Stimulated activated CD4-positive, alpha-beta T cell treated with anti-CD3 and anti-CD28 coated beads, Interleukin-1b, Interleukin-23, amount 100 ng/mL, for 1 hour (primary cell): ENCODE measurements at places on chromosomes 12 and 14.

DNA sequence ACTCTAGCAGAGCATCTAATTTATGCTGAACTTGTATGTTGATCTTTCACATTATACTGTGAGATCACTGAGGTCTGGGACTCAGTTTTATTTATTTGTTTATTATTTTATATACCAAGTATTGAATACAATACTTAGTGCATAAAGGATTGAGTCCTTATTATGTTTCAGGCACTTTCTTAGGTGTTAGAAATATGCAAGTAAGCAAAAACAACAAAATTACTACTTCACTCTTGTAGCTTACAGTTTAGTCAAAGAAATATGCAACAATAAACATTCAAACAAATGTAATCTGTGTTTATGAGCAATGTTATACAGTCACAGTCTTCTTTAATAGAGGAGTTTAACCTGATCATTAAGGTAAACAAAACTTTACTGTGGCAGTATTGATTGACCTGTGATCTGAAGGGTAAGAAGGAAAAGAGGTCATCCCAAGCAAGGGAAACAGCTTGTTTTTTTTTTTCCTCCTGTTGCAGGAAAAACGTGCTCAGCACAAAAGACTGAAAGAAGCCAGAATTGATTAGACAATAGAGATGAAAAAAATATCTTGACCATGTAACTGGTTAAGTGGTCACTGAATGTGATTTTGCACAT lies 990.7 kb downstream of the TRHDE start:
- DNase-seq, result no peak

DNA sequence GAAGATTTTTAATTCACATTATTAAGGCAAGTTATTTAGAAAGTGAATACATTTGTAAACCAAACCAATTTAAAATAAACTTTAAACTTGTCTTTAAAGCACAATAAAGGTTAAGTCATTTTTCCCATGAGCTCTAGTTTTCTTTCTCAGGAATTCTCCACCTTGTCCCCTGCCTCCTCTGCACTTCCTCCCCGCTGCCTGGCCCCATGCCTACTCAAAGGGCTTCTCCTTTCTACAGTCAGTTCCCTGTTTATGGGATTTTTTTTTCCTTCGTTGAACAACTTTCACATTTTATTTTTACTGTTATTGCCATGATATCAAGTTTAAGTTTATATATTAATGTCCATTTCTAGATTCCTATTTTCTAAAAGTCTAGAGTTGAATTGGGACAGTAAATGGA lies 223.0 kb downstream of the SLC25A21 start:
- no peak for DNase-seq

DNA sequence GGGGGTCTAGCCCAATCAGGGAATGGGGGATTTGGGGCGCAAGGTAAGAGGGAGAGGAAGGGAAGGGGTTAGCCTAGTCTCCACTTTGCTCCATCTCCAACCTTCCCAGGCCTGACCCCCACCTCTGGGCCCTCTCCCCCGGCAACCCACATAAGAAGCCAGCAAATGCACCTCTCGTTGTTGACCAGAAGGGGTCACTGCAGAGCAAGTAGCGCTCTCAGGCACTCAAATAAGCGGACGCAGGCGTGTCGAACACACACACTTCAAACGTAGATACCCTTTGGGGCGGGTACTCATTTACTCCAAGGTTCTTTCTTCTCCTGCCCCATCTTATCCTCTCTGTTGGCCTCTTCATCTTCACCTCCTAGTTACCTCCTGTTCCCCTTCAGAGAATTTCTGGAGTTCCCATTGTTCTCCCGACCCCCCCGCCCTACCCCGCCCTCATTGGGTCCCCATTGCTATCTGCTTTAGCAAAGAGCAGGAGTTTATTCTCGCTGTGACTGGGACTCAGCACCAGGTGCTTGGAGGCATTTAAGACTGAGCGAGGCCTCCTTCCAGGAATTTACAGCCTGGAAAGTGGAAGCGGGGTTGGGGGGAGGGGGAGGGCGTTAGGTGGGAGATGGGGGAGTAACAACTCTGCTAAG lies 1.5 kb upstream of the SRRM4 start:
- DNase-seq, result no peak

DNA sequence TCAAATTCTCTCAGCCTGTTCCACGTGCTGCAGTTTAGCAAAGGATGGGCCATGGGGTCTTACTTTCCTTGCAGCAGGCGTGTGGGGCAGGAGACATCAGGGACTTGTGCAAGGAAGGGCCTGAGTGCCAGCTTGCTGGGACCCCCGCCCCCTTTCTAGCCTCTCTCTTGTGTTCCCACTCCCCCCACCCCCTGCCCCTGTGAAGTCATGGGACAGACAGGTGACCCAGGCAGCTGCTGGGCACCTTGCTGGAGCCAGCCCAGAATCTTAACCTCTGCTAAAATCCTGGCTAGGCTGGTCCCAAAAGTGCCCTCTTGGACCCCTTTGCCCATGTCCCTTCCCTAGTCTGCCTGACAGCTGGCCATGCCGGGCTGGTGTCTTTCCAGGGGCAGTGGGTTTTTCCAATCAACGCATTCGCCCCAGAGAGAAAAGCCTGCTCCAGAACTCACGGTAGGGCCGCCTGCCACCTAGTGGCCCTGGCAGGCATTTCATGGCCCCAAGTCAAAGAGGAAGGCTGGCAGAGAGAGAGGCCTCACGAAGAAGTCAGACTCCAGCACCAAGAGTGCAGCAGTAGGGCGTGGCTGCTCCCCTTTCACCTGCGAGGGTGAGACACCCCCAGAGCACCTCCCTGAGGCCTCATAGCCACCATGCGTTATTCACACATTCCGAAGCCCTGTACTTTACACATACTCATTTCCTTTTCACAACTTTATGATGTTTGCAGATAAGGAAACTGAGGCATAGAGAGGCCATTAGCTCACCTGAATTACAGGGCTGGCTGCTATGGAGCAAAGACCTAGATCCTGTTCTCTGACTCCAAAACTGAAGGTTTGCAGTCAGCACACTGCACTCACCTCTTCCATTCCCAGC lies 67.4 kb downstream of the LGMN start:
- peak; percentile 46 for DNase-seq

- DNase-seq, result no peak
Measured at GRCh38 chr12:65113621-65114035, 7.5 kb downstream of the WIF1 start.

- no peak for DNase-seq
Measured at GRCh38 chr12:87756111-87756510, 273.1 kb downstream of the C12orf50 start.

DNA sequence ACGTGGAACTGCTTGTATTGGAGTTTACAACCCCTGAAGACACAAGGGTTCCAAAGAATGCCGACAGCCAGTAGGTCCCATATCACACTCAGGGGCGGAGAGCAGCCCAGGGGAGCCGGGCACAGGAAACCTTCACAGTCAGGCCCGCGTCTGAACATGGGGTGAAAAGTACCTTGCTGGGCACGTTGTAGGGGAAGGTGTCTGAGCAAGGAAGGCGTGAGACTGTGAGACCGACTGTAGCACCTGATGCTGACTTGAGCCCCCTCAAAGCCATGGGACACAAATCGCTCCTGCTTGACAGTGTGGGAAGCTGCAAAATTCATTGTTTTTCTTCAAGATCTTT lies 14.7 kb downstream of the RIMBP2 start:
- DNase-seq, result no peak

DNA sequence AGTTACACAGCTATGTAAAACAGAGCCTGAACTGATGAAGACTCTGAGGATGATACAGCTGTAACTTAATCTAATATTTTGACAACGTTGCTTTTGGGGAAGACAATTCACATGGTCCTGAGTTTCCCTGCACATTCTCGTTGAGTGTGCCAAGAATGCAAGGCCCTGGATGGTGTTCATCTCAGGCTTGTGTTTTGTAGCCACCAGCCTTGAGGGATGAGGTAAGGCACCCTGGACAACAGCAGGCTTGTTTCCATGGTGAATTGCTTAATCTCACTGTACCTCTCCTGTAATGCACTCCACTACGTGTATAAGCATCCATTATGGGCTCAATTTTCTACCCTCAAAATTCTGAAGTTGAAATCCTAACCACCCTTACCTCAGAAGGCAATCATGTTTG lies 2.1 kb downstream of the CATSPERB start:
- no peak for DNase-seq

DNA sequence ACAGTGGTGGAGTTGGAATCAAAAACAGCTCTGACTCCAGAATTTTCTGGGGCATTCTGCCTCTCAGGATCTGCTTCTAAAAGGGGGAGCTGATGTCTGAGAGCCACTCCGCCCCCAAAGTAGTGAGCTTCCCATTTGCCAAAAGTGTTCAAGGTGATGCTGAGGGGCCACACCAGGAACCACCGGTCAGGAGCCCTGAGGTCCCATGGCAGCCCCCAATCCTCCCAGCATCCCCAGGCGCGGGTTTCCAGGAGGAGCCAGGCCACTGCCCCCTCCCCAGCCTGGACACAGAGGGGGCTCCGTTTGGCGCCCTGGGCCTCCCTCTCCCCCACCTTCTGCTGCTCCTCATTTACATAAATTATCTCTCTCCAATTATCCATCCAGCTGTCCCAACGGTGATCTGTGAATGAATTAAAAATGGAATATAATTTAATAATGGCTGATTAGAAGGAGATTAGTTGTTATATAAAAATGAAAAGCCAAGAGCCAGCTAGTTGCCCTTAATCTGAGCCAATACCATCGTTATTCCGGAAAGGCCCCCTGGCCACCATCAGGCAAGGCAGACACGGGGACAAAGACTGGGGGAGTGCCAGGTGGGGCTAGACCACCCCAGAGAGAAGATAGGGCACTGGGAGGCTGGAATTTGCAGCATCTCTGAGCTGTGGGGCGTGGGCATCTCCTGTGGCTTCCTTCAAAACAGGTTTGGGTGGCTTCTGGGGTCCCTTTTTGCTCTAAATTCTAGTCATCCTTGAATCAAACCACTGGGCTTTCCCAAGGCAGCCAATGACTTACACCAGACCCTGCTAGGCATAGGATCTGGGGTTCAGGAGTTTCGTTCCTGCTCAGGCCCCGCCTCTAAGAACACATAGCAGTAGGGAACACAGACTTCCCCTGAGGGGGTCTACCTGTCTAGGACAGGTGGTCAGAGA lies 19.7 kb upstream of the VSX2 start:
- no peak for DNase-seq

DNA sequence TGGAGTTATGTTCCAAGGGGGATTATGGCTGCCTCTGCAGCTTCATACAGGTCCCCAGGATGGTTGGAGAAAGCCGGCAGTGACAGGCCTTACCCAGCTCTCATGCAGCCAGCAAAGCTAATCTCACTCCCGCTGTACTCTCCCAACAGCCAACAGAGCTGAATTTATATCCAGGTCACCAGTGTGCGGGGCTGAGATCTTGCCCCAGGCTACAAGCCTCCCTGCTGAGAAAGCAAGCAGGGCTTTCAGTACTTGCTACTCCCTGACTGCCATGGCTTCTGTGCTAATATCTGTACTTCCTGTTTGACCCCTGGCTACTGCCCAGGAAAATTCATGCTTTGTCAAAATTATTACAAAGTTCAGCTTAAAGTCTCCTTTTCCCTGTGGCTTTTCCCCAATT lies 92.9 kb downstream of the ATP23 start:
- no peak for DNase-seq

GRCh38 chr14:64700894-64701293 lies 3.3 kb upstream of the PLEKHG3 start:
- no peak for DNase-seq

DNA sequence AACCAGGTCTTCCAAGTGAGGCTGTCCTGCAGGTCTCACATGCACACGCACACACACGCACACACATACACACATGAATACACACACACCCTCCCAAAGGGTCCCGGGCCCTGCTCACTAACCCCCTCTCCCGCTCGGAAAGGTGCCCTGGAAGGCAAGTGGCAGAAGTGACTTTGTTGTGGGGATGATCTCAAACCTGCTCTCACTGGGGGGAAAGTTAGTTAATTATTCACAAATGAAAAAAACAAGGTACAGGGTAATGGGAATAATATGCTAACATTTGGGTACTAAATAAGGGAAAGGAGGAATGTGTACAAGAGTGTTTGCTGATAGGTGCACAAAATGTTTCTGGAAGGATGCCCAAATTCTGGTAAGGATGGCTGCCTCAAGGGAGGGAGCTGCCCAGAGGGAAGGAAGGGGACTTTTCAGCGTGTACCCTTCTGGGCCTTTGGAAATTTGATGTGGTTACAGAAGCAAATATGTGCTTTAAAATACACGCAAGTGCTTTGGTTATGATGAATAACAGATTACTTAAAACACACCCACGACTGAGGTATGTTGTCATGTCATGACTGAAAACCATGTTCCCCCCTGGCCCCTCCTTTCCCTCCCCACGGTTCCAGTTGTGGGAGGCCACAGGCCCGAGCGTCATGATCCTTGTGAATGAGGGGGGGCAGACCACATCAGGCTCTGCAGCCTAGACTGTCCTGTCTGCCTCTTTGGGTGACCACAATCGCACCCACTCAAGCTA lies 43.3 kb upstream of the PLEKHG6 start:
- DNase-seq, result no peak

DNA sequence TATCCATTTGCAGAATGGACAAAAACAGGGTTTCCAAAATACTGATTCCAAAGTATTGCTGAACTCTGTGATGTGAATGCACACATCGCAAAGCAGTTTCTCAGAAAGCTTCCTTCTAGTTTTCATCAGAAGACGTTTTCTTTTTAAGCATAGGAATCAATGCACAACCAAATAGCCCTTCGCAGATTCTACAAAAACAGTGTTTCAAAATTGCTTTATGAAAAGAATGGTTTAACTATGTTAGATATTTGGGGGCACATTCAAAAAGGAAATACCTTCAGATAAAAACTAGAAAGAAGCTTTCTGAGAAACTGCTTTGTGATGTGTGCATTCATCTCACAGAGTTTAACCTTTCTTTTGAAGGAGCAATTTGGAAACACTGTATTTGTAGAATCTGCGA lies 569.7 kb downstream of the ALG10 start:
- no peak for DNase-seq

DNA sequence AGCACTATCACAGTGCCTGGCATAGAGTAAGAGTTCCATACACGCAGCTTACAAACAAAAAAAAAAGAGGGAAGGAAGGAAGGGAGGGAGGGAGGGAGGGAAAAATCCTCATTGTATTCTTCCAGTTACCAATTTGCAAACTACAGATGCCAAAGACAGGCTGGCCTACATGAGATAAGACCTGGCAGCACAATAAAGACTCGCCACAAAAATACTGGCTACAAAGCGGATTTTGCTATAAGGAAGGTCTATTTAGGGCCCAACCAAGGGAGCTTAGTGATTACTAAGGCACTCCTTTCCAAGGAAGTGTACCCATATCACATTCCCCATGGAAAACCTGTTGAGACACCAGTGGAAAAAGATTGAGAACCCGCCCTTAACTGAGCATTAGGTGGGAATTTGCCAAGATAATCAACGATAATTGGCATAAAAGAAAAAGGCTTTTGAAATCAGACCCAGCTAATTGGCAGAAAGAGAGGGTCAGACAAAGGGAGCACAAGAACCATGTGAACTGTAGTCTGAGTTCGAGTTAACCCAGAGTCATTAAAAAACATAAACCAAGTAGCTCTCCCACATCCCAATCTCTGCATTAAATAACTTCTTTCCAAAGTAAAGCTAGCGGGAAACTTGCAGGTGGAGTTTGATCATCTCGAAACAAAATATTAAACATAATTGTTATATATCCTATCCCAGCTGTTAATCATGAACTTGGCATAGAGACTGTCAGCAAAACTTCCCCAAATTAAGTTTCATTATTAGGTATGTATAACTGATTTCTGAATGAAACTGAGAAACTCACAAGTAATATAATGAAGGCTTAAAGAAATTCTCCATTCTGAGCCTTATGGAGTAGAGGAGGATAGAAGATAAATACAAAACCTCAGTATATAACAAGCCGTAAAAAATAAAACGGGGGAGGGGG lies 50.1 kb downstream of the PHLDA1 start:
- no peak for DNase-seq
